ENCODE measurements at places on chromosomes 13 and 19.

DNA sequence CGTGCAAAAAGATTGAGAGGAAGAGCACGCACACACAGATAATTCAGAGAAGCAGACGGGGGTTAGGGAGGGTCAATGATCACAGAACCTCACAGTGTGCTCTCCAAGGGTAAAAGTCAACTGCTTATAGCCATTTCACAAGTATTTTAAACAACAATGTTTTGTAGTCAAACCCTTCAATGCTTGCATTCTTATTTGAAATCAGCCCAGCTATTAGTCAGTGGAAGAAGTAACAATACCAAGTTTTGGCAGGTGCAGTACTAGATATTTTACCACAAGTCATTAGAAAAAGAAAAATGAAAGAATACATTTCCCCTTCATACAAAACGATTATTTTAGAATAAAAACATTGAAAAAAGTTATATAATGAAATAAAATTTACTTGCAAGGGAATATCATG, 2.6 kb downstream of the CSNK1A1L start:
- DNase-seq = peak; percentile 29

GRCh38 chr13:19862481-19863313, 752 bp downstream of the ZMYM5 start:
- peak; percentile 17 for DNase-seq

- no peak for DNase-seq
Measured at GRCh38 chr19:35354898-35355297, 3.4 kb upstream of the FFAR3 start.

- no peak for DNase-seq
Measured at GRCh38 chr13:106517109-106517847, 18.2 kb downstream of the EFNB2 start.

- peak; percentile 67 for DNase-seq
Measured at GRCh38 chr13:83211301-83211700, 671.0 kb downstream of the SLITRK1 start.

GRCh38 chr13:41820581-41821237, 140.2 kb downstream of the VWA8 start:
- no peak for DNase-seq

DNA sequence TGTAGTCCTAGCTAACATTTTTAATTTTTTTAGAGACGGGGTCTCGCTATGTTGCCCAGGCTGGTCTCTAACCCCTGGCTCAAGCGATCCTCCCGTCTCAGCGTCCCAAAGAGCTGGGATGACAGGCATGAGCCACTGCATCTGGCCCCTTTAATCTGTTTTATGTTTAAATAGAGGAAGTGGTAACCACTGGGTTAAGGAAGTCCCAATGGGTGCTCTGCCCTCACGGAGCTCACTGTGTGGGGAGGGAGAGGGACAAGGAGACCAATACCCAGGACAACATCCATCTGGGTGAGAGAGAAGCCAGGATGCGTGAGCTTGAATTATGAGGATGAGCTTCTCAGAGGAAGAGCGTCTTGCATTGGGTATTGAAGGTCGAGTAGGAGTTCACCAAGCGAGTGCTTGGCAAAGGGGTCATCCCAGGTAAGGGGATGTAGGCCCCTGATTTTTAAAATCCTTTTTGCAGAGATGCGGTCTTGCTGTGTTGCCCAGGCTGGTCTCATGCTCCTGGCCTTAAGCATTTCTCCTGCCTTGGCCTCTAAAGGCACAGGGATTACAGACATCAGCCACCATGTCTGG, 13.8 kb downstream of the YJU2 start:
- no peak for DNase-seq

DNA sequence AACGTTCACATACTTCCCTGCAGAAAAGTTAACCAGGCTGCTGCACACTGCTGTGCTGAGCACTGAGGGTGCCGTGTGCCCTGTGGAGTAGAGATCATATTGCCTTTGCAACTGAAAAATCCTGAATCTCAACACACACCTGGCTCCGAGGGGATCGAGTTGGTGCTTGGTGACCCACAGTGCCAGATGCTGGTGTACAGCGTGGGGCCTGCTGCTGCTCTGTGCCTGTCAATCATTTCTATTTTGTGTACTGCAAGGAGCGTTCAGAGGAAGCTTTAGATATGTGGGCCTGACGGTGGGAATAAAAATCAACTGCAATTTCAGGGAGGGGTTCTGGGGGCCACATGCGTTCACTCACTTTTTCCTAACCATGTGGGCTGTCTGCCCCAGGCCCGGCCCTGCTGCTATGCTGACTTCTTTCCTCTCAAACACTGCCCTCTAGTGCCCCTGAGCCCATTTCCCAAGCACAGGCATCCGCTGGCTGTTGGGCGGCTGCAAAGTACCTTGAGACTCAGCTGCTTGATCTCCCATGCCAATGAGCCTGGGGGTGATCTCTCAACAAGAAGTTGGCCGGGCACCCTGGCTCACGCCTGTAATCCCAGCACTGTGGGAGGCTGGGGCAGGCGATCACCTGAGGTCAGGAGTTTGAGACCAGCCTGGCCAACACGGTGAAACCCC, 9.7 kb upstream of the LENG8 start:
- peak; percentile 31 for DNase-seq

DNA sequence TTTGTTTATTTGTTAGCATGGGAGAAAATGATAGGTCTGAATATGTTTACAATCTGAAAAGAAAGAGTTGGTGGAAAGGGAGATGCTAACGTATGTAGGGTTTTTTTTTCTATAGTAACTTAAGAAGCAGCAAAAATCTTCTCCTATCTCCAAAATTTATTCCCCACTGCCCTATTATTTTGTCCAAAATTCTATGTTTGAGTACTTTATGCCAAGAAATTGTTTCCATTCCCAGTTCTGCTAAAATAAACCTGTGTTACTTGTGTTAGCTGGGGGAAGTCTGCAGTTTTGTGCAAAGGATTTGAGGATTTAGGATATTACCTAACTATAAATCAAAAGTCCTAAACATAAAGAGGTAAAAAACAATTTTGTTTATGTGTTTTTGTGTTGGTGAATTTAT, 2770.4 kb upstream of the PCDH20 start:
- no peak for DNase-seq

GRCh38 chr13:48434200-48434599, 21.3 kb upstream of the LPAR6 start:
- no peak for DNase-seq

DNA sequence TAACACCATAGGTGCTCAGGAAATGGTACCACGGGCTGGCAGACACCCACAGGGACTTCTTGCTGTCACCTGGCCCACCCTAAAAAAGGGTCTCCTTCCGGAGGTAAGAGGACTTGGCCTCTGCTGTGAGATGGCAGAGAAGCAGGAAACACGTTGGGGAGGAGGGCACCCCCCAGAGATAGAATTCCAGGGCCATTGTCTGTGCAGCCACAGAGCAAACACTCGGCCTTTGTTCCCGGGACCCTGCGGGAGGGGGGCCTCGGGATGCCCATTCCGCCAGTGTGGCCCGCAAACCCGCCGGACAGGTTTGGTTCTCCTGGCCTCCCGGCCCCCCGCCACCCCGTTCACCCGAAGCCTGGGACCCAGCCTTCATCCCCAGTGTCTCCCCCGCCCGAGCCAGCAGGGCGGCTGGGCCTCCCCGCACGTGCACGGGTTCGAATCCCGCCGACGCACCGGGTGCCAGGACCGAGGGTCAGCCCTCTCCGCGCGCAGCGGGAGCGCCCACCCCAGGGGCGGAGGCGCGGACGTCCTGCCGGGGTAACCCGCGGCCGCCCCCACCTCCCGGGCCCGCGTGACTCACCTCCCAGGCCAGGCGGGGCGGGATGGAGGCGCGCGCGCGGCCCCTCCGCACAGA, 714 bp downstream of the PLPP2 start:
- no peak for DNase-seq

GRCh38 chr19:12778905-12779161, 3.5 kb upstream of the HOOK2 start:
- no peak for DNase-seq

- DNase-seq = no peak
Measured at GRCh38 chr13:95260031-95260525, 41.2 kb downstream of the ABCC4 start.

DNA sequence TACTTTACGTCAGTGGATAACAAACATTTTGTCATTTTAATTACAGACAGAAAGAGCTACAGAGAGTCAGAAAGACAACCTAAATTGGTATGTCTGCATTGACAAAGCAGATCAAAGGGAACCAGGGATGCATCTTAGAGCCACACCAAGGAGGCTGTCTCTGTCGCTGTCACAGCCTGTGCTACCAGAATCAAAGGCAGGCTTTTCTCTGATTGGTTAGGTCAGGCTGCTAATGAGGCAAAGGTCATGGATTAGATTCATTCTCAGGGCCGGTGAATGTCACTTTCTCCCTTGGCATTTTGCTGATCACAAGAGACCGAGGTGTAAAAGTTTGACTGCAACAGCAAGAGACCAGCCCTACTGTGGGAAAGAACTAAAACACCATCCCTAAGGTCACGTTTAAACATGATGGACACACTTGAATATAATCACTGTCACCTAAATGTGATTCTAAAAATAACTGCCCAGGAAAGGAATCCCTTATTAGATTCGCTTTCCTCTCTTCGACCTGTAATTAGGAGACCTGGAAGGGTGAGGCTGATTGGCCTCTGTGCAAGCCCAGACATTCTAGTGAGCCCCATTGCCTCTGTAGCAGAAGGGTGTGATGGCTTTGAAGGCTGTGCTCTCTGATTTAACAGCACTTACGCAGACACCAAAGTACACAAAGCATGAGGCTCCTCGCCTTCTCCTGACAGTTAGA, 314.4 kb upstream of the NBEA start:
- no peak for DNase-seq

- no peak for DNase-seq
Measured at GRCh38 chr13:73820688-73821087, 313.5 kb downstream of the KLF12 start.

- DNase-seq = no peak
Measured at GRCh38 chr13:42607546-42607945, 33.6 kb downstream of the TNFSF11 start.

DNA sequence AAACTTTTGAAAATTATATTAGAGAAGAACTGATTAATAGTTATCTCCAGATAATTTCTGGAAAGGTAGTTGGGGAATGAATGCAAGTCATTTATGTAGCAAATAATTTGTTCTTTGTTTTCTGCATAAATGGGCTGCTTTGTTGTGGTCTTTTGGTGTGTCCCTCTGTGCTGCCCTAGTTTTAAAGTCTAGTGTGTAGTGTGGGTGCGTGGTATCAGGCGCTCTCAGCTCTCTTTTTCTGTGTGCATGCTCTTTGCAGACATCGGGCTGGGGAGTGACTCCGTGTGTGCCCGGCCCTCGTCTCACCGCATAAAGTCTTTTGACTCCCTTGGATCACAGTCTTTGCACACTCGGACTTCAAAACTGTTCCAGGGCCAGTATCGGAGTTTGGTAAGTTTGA, 94.5 kb downstream of the ARHGEF7 start:
- DNase-seq = no peak

DNA sequence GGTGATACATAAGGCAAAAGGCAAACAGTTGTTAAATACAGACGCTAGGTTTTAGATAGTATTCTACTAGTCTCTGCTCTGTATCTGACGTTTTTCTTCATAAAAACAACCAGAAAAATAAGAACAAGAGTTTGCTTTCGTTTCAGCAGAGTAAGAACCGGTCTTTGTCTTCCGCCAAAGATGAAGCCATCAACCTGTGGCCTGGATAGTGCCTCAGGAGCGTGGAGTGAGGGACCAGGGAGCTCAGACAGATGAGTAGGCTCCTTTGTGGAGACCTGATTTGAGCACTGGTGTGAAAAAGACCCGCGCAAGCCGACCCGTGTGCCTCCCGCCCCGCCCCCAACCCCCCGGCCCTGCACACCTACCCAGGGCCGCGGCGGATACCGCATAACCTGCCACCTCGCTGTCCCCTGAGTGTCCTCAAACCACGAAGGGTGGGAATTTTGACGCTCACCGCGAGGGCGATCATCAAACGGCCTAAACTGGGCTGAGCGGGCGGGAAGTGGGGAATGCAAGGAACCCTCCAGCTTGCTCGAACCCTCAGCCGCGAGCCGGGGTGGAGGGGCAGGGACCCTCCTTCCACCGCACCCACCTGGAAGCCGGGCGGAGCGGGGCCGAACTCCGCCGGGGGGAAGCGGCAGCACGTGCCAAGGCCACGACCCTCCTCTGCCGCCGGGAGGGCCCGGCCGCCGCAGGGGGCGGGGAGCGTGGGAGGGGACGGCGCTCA, 866 bp upstream of the LMO7 start:
- DNase-seq = no peak

- DNase-seq = peak; percentile 19
Measured at GRCh38 chr13:41973247-41973741, 12.4 kb upstream of the VWA8 start.

DNA sequence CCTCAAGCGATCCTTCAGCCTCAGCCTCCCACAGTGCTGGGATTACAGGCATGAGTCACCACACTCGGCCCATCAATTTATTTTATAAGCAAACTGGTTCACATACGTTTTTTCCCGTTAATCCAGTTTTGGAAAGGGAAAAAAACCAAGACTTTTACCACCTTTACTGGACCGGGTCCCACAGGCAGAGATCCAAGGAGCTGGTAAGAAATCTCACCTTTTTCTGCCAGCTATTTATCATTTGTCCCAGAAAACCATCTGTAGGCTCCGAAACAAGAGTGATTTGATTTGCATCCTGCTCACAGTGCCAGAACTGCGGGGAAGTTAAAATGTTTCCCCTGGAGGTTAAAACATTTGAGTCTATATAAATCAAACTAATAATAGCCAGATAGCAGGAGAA, 6.3 kb upstream of the FUT2 start:
- no peak for DNase-seq

- DNase-seq = no peak
Measured at GRCh38 chr19:46753420-46754155, 7.3 kb upstream of the STRN4 start.

DNA sequence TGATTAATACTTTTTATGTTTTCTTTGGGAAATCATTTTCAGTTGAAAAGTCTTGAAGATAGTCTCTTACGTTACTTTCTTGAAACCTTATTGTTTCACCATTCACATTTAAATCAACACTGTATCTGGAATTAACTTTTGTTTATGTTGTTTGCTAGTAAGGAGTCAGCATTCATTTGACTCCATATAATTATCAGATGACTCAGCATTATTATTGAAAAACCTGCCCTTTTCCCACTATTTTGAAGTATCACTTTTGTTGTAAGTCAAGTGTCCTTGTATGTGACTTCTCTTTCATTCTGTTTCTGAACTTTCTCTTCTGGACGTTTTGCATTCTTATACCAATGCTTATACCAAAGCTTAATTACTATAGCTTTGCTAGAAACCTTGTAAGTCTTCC, 186.1 kb upstream of the KLF12 start:
- no peak for DNase-seq
